ENCODE measurements at places on chromosomes 4 and X.

DNA sequence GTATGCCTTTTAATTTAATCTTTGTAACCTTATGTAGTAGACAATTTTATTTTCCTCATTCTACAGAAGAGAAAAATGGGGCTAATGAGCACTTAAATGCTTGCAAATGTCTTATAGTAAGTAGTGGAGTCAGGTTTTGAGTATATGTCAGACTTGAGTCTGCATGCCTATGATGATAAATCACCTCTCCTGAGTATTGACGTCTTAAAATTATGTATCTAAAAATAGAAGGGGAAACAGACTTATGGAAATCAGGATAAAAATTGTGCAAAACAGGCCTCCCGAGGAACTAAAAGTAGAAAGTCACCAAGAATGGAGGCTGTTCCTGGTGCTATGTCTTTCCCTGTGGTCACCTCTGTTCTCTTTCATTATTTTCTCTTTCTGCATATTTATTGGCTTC is 92.7 kb downstream of the STIM2 start:
- no peak for DNase-seq

DNA sequence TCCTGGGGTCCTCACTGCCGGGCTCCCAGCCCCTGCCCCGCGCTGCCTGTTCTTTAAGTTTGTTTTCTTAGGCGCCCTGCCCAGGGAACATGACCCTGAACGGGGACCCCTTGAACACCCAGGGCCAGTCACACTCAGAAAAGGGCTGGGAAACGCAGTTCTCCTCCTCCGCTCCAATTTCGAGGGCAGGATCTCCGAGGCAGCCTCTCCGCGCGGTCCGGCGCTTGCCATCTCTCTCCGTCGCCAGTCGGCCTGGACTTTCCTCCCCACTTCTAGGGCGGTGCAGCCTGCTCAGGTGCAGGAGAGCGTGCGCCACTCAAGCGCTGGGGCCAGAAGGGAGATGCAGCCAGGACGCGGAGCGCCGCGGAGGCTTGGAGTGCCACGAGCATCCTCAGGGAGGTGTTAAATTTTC is 9.9 kb downstream of the PRDM8 start:
- no peak for DNase-seq

GRCh38 chr4:16083241-16084191 is at the start of gene PROM1:
PROM1 (minus strand) TSS chr4:16084023; CDS start chr4:16075906, 8,117 bp downstream.
- no peak for DNase-seq

DNA sequence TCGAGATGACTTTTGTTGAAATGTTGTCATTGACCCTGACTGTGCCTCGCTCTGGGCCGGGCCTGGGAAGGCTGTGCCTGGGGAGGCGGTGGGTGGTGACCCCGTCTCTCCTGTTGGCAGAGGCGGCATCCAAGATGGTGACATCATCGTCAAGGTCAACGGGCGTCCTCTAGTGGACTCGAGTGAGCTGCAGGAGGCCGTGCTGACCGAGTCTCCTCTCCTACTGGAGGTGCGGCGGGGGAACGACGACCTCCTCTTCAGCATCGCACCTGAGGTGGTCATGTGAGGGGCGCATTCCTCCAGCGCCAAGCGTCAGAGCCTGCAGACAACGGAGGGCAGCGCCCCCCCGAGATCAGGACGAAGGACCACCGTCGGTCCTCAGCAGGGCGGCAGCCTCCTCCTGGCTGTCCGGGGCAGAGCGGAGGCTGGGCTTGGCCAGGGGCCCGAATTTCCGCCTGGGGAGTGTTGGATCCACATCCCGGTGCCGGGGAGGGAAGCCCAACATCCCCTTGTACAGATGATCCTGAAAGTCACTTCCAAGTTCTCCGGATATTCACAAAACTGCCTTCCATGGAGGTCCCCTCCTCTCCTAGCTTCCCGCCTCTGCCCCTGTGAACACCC is 36.4 kb downstream of the HTRA3 start:
- DNase-seq: no peak

DNA sequence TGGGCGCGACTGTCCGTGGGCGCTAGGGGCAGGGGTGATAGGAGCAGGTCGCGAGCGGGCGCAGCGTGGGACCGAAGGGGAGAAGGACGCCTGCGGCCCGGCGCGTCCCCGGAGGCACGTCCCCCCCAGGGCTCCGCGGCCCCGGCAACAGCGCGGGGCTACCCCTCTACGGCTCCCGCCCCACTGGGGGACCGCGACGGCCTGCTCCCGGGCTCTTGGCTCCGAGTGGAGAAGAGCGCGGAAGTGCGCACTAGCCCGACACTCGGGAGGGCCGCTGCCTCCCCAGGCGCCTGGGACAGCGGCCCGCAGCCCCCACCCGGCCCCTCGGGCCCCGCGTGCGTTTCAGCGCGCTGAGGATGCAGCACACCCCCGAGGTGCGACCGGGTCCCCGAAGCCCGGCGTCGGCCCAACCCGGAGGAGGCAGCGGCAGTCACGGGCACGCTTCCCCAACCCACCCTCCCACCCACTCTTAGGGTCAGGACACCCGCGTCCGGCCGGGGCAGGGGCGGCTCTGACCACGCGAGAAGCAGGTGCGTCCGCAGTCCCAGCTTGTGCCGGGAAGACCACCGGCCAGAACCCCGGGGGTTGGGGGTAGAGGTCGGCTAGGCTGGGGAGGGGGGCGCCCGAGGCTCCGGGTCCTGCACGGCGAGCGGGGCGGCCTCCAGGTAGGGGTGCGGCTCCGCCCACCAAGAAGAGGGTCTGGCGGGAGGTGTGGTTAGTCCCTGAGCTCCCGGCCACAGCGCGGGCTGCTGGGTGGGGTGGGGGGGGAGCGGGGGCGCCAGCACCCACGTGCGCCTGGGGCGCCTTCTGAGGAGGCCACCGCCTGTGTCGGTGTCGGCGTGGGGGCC is 18.5 kb upstream of the NAT8L start:
- no peak for DNase-seq

DNA sequence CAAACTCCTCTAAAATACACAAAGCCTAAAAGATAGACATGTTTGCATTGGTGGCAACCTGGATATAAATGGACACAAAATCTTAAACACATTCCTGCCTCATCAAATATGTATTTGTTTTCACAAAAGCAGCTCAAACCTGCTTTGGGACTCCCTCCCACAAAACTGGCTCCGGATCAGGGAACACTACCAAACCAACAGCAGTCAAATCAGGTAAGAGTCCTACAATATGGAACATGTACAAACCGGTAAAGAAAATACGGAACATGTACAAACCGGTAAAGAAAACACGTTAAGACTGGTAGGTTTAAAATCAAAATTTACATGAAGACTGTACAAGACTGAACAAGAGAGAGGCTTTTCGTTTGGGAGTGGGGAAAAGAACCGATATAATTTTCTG is 4.3 kb downstream of the AMTN start:
- no peak for DNase-seq

DNA sequence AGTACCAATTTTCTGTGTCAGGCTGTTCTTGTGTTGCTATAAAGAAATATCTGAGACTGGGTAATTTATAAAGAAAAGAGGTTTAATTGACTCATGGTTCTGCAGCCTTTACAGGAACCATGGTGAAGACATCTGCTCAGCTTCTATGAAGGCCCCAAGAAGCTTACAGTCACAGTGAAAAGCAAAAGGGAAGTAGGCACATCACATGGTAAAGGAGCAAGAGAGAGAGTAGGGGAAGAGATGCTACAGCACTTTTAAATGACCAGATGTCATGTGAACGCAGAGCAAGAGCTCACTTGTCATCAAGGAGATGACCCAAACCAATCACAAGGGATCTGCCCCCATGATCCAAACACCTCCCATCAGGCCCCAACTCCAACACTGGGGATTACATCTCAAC is 174.3 kb downstream of the ATP10D start:
- no peak for DNase-seq

GRCh38 chr4:176856421-176856820 is 63.7 kb upstream of the VEGFC start:
- DNase-seq: no peak

DNA sequence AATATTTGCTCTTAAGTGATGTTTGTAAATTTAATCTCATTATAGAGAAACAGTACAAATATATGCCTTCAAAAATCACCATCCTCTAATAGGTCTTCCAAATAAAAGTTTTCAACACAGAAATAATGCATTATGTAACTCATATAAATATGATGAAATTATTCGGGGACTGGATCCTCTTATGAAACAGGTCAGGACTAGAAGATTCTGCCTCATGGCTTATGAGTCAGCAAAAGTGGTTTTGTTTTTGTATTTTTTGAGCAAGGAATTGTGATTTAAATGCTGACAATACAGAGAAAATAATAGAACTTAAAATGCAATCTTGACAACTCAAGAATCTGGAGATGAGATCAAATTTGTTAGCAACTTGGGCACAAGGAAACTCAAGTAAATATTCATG is 179.7 kb upstream of the NDP start:
- no peak for DNase-seq

- DNase-seq: no peak
These were observed 26.1 kb upstream of the PRDM8 start for GRCh38 chr4:80171251-80171650.

- DNase-seq: no peak
These were observed 309.1 kb upstream of the KLF3 start for GRCh38 chr4:38354872-38355271.

DNA sequence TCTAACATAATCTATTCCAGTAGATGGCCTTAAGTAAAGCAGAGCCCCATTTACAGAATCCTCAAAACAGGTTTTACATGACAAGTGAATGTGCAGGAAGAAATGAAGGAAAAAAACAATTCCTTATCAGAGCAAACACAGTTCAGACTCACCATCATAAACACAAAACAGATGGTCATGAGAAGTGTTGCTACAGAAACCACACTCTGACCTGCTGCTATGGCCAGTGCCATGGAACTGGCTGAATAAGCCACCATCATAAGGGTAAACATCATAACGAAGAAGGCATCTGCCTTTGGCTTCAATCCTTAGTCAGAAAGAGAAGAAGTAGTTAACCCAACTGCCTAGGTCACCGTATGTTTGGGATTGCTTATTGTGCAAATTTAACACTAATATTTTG is 61.1 kb downstream of the ABCG2 start:
- DNase-seq: no peak

- no peak for DNase-seq
These were observed 15.4 kb upstream of the TBC1D19 start for GRCh38 chr4:26568446-26568994.

DNA sequence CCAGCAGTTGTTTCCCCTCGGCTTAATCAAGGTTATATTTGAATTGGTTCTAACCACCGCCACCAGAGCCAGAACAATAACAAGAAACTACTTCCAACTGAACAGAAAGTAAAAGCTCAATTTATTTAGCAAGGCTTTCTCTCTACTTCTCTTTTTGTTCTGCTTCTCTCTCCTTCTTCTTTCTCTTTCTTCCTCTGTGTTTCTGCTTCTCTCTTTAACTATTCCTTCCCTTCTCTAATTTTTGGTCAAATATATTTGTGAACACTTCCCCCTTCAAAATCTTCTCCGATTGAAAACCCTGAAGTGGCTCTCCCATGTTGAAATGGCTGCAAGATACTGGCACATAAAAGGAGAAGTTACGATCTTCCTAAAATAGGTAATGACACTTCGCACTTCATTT is 1195.9 kb upstream of the PRKX start:
- no peak for DNase-seq

- DNase-seq: no peak
These were observed 395.2 kb downstream of the SPOCK3 start for GRCh38 chr4:166838975-166839614.

GRCh38 chr4:52853351-52853750 is 8.8 kb upstream of the RASL11B start:
- no peak for DNase-seq

- no peak for DNase-seq
These were observed 2.7 kb downstream of the ACE2 start for GRCh38 chrX:15598026-15598425.

DNA sequence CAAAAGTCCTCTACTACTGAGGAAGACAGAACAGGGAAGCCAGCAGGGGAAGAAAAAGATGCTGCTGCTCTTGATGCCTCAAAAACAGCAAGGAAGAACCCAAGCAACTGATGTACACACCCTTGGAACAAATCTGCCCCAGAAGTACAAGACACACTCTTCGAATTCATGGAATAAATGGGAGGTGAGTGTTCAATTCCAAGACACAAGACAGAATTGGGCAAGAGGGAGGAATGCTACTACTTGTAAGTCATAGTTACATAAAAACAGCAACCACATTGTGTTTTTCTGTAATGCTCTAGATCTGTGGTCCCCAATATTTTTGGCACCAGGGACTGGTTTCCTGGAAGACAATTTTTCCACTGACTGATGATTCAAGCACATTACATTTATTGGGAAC is 58.0 kb upstream of the H2AZ1 start:
- DNase-seq: no peak

DNA sequence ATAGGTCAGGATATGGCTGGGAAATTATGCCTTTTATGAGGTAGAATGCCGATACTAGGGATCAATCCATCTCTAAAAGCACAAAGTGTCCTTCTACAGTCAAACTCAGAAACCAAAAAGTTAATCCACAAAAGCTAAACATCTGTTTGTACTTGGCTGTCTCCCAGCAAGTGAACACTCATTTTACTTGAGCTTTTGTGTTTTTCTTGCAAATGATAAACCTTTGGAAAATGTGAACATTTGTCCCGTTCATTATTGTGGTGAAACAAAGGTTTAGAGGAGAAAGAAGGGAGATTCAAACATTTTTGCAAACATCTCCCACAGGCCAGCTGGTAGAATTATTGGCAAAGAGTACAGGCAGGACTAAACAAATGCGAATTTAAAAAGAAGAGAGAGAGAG is 300.6 kb upstream of the SPANXN1 start:
- no peak for DNase-seq

- DNase-seq: no peak
These were observed 134.4 kb downstream of the RASL11B start for GRCh38 chr4:52996261-52997131.

- no peak for DNase-seq
These were observed 189.8 kb upstream of the PPP1R2C start for GRCh38 chrX:42967681-42968300.

GRCh38 chr4:66574145-66574978 is 904.1 kb upstream of the EPHA5 start:
- no peak for DNase-seq

DNA sequence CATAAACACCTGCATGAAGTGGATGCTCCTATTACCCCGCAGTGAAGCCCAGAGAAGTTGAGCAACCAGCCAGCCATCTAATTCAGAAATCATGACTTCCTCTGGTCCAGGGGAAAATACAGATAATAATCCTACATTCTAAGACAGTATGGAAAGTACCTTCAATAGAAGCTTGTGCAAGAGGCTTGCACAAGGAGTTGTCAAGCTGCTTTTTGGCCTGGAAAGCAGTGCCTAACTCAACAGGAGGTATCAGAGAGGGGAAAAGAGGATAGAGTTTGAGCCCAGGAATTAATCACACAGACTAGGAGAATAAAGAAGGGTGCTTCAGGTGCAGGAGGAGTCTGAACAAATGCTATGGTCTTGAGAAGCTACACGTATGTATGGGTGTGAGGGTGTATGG is 26.7 kb downstream of the TMEM192 start:
- DNase-seq: no peak

DNA sequence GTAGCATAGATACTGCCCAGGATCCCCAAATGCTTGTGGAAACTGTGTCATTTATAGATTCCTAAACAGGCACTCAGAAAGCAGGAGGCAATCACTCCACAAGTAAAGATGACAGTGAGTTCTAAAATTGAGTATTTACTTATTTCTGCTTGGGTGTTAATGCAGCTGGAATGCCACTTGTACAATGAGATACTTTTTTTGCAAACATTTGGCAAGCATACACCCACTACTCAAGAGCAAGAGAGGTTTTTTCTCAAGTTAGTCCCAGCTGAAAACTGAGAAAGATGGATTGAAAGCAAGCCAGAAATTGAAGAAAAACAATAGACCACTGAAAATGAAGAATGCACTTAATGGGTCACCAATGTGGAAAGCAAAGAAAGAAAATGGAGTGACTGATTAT is 22.5 kb downstream of the GABRA3 start:
- no peak for DNase-seq
